Thoracic aorta (tissue), 2 donors: ENCODE measurements at places on chromosomes 3 and 15.

- DNase-seq, result peak; percentile 91
These were observed 223.4 kb upstream of the IL12A start for GRCh38 chr3:159765030-159765859.

GRCh38 chr15:91857224-91857585, 3.7 kb downstream of the SLCO3A1 start:
- DNase-seq, result no peak

- no peak for DNase-seq
These were observed 75.4 kb upstream of the ROBO1 start for GRCh38 chr3:79843180-79843579.

- DNase-seq, result no peak
These were observed 392.0 kb upstream of the RORA start for GRCh38 chr15:61621146-61621545.

- no peak for DNase-seq
These were observed 219.0 kb downstream of the ITPR1 start for GRCh38 chr3:4712109-4712508.

GRCh38 chr3:30628205-30628900, 22.0 kb downstream of the TGFBR2 start:
- DNase-seq, result no peak

DNA sequence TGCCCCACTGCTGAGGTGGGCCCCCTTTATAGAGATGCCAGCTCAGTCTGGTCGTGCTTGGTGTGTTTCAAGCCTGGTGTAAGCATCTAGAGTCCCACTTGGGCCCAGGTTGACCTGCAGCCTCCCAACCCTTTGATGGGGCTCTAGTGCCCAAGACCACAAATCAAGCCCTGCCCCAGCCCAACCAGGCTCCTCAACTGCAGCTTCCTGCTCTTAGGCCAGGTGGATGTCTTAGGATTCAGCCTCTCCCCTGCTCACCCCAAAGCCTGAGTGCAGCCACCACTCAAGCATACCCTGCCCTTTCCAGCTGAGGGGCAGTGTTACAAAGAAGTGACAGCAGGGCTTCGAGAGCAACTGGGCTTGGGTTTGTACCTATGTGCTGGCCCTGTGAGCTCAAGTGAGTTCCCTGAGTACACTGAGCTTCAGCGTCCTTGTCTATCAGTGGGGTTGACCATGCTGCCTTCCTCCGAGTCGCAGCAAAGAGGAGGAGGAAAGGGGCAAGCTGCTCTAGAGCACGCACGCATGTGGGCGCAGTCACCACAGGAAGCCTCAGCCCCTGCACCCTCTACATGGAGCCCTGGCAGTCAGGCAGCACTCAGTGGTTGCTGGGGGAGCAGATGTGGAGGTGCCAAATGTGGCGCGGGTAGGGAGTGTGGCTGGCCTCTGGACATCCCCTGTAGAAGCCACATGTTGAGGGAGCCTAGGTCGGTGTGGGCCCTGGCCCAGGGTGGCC, 120.7 kb downstream of the EEFSEC start:
- DNase-seq, result no peak

DNA sequence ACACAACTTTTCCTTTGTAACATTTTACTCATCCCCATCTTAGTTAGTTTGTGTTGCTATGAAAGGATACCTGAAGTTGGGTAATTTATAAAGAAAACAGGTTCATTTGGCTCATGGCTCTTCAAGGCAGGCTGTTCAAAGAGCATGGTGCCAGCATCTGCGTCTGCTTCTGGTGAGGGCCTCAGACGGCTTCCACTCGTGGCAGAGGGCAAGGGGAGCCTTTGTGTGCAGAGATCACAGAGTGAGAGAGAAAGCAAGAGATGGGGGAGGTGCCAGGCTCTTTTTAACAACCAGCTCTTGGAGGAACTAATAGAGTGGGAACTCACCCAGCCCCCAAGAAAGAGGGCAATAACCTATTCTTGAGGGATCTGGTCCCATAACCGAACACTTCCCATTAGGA, 23.1 kb downstream of the PLA2G4F start:
- DNase-seq, result no peak

DNA sequence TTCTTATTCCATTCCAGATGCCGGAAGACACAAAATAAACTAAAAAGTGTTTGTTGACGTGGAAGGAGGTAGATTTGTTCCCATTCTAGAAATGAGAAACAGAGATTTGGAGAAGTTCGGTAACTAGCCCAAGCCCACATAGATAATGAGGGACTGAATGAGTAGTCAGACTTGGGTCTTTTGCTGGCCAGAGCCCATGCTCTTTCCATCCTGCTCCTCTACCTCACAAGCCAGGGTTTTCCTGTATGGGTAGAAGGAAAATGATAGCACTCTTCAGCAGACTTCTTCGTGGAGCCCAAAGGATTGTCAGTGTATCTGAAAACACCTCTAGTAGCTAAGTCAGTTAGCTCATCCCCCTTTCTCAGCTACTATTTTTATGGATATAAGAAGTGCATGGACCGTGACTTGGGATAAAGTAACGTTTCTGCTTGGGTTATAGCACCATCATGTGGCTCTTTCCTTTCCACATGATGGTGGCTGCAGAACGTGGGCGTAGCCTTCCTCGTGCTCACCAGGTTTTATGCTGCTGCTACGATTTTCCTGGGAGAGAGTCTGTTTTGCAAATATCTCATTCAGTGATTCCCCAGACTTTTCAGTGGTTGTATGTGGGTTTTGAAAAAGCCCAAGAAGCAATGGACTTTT, 84.6 kb downstream of the DGKG start:
- no peak for DNase-seq
